ENCODE measurements at places on chromosomes 2 and 18.

- no peak for DNase-seq
- H3K27me3 ChIP-seq: no peaks in the 10 kb centered on the region
- H3K27ac ChIP-seq: no peak overlapping the region
- H3K4me1 ChIP-seq: no peaks in the 10 kb centered on the region
- H3K4me3 ChIP-seq: no peak overlapping the region
- H3K36me3 ChIP-seq: no peaks in the 10 kb centered on the region
Measured at GRCh38 chr18:73942081-73942625, 205.5 kb downstream of the FBXO15 start.

GRCh38 chr2:47719099-47719498 is 63.8 kb upstream of the MSH6 start:
- no peak overlapping the region for H3K27ac ChIP-seq
- no peak for DNase-seq
- H3K4me1 ChIP-seq: no peaks in the 10 kb centered on the region

DNA sequence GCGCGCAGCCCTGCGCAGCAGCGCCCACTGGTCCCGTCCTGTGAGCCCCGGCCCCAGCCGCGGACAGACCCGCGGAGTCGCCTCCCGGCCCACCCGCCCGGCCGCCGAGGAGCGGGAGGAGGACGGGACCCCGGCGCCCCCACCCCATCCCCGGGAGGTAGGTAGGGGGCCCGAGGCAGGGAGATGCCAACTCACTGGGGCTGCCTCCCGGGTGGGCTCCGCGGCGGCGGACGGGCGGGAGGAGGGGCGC is 160 bp downstream of the SPTBN1 start:
- H3K4me3 ChIP-seq: no peak overlapping the region
- no peak for DNase-seq
- no peaks in the 10 kb centered on the region for H3K4me1 ChIP-seq

GRCh38 chr2:96402591-96402990 is 67.0 kb downstream of the NCAPH start:
- no peak overlapping the region for H3K4me3 ChIP-seq
- H3K36me3 ChIP-seq: no peaks in the 10 kb centered on the region
- peaks cover 8% of the 10 kb centered on the region for H3K27me3 ChIP-seq
- H3K27ac ChIP-seq: no peak overlapping the region

DNA sequence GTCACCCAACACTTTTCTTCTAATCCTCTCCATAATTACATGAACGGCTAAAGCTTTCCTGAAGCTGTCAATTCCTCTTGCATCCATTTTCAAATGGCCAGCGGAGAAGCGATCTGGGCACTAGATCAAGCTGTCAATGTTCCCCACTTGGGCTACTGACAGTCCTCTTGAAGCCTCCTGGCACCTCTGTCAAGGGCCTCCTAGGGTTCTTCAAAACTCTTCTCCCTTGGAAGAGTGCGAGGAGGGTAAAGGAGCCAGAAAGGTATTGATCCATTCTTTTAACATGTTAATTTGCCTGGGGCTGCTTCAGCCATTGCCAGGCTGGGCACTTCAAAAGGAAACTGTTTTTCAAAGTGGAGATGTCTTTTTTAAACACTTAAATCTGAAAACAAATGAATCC is 19.8 kb downstream of the EPHA4 start:
- H3K36me3 ChIP-seq: no peaks in the 10 kb centered on the region
- H3K4me3 ChIP-seq: no peak overlapping the region
- no peak for DNase-seq
- no peaks in the 10 kb centered on the region for H3K27me3 ChIP-seq

- H3K27me3 ChIP-seq: no peaks in the 10 kb centered on the region
- H3K27ac ChIP-seq: no peak overlapping the region
- peaks cover 2% of the 10 kb centered on the region for H3K4me1 ChIP-seq
- H3K4me3 ChIP-seq: no peak overlapping the region
- no peaks in the 10 kb centered on the region for H3K36me3 ChIP-seq
Measured at GRCh38 chr2:152468899-152469692, 134.1 kb downstream of the FMNL2 start.

DNA sequence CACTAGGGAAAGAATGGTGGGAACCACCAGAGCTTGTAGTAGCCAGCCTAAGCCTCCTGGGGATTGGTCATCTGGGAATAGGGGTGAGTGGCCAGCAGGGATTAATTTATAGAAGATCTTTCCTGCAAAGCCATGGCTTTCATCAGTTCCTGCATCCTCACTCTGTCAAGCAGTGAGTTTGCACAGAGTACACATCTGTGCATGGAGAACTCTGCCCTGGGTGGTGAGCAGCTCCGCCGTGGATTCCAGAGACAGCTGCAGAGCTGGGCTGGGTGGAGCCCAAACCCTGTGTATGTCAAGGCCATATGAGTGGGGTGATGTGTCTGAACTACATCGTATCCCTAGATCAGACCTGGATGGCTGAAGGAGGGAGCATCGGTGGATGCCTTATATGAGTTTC is 182.2 kb downstream of the GLI2 start:
- H3K27me3 ChIP-seq: no peaks in the 10 kb centered on the region
- H3K4me3 ChIP-seq: no peak overlapping the region
- H3K4me1 ChIP-seq: peaks cover 41% of the 10 kb centered on the region
- no peaks in the 10 kb centered on the region for H3K36me3 ChIP-seq

DNA sequence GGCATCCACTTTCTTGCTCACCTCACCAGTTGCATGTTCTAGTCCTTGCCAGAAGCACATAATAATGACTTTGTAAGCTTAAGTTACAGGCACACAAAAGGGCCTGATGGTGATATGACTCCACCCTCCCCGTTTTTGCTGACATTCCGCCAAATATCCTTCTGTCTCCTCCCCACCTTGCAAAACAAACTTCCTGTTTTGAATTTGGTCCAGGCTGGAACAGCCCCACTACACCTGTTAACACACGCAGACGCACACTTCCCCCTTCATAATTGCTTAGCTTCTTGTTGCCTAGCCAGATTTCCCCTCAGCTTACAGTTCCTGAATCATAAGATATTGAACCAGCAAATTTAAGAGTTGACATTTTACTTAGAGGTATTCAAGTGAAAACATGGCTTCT is at the start of gene MGAT5:
Gene MGAT5 (plus strand): TSS at position 269 of the 400 bp plus-strand sequence. CDS start 332 bp downstream, outside the sequence.
- H3K4me1 ChIP-seq: peaks cover 10% of the 10 kb centered on the region
- no peaks in the 10 kb centered on the region for H3K36me3 ChIP-seq
- no peaks in the 10 kb centered on the region for H3K27me3 ChIP-seq
- no peak within 1 kb of the TSS for H3K27ac ChIP-seq
- DNase-seq: no peak

DNA sequence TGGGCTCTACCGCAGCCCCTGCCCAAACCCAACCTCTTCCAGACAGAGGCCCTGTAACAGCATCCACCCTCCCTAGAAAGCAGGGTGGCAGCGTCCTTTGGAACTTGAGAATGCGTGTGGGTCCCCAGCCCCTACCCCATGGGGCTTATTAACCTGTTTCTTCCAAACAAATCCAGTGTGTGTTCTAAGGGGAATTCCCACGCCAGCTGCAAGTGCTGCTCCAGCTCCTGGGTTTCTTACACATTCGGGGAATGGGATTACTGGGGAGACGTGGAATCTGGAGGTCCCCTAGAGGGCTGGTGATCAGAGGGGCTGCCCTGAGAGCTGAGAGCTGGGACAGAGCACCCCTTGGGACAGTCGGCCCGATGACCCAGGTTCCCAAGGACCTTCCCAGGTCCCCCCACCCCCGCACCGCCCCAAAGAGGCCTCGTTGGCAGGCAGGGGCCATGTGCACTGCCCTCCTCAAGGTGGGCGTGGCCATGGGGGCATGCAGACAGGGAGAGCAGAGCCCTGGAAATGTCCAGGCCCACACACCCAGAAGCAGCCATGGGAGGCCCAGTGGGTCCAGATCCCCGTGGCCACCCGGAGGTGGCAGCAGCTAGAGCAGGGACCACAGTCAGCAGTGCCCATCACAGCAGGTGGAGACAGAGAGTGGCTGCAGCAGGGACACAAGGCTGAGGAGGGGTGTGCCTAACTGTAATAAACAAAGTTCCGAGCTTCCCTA is 18.8 kb upstream of the TEX44 start:
- H3K27ac ChIP-seq: no peak overlapping the region
- no peak for DNase-seq
- no peak overlapping the region for H3K4me3 ChIP-seq
- no peaks in the 10 kb centered on the region for H3K36me3 ChIP-seq
- no peaks in the 10 kb centered on the region for H3K4me1 ChIP-seq

DNA sequence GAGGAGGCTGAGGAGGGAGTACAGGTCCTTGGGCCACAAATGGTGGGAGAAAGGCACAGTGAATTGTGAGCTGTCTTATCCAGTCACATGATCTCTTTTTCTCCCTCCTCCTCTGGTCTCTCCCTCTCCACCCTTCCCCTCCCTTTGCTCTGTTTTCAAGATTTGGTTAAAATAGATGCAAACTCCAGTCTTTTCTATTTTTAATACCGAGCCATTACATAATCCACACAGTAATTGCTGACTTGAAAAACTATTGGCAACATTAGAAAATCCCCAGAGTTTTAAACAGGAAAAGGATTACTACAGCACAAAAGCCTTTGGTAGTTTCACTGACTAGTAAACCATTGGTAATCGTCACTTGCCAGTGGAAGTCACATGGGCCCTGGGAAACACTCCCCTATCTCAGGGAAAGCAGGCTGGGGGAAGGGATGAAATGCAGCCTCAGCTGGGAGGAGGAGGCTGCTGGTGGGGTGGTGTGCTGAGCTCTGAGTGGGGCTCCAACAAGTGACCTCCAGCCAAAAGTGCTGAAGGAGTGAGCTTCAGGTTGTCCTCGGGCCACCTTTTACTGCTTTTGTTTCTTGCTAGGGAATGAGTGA is 57.4 kb upstream of the PCBP1 start:
- no peak overlapping the region for H3K4me3 ChIP-seq
- DNase-seq: peak; percentile 36
- H3K36me3 ChIP-seq: no peaks in the 10 kb centered on the region
- H3K27me3 ChIP-seq: no peaks in the 10 kb centered on the region
- peak overlapping the region; percentile 67 for H3K27ac ChIP-seq

DNA sequence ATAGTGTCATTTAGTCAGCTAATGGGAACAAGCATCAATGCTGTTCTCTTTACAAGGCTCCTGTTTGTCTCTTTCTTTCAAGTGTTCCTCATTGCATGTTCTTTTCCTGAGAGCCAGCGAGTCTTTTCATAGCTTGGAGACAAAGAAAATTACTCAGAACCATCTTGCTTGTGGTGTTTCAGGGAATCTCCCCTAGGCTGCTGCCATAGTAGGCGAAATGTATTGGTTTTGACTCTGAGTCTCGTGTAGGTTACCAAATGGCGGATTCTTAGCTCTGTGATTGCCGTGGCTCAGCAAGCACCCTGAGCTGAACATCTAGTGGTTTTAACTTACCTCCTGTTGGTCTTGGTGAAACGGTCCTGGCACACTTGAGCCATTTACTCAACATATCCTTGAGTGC is 68.7 kb downstream of the RHBDD1 start:
- H3K4me1 ChIP-seq: peaks cover 10% of the 10 kb centered on the region
- no peak overlapping the region for H3K27ac ChIP-seq
- DNase-seq: no peak
- H3K36me3 ChIP-seq: peaks cover 6% of the 10 kb centered on the region
- no peak overlapping the region for H3K4me3 ChIP-seq

GRCh38 chr2:173823543-173823939 is 141.6 kb downstream of the SP3 start:
- H3K4me3 ChIP-seq: no peak overlapping the region
- peaks cover 17% of the 10 kb centered on the region for H3K27me3 ChIP-seq
- no peaks in the 10 kb centered on the region for H3K4me1 ChIP-seq
- DNase-seq: no peak

DNA sequence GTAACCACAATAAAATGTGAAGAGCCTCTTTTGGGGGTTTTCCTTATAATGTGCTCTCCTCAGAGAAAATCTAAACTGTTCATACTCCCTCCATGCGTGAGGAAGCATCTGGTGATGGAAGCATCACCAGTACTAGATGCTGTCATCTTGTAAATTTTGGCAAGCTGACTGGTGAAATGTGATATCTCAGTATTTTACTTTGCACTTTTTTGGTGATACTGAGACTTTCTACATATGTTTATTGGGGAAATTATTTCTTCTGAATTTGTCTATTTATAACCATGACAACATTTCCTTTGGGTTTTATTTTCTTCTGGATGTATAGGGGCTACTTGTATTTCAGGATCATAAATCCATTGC is 95.9 kb upstream of the DLGAP1 start:
- H3K27ac ChIP-seq: no peak overlapping the region
- H3K27me3 ChIP-seq: no peaks in the 10 kb centered on the region
- no peak for DNase-seq
- H3K4me1 ChIP-seq: no peaks in the 10 kb centered on the region
- no peaks in the 10 kb centered on the region for H3K36me3 ChIP-seq

DNA sequence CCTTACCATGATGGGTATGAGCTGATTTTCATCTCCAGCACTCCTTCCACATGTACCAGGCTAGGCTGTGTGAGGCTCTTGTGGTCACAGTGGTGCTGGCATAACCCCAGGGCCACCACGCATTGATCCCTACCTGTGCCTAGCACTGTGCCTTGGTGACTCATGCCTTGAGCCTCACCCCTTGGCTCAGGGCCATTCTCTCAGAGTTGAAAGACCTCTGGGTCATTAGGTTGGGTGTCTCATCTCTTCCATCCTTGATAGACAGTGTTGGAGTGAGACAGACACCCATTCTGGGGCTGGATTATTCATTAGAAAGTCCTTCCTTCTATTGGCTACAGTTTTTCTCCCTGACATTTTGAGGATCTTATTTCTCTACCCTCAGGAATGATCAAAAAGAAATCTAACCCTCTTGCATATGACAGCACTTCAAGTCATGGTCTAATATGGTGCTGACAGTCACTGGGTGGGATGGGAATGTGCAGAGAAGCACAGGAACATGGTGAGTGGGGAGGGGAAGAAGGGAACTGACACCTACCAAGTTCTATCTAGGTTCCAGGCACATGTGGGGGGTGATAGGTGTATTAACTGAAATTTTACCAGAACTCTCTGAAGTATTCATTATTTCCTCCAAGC is 41.3 kb downstream of the DYSF start:
- no peaks in the 10 kb centered on the region for H3K27me3 ChIP-seq
- H3K4me1 ChIP-seq: no peaks in the 10 kb centered on the region
- H3K36me3 ChIP-seq: no peaks in the 10 kb centered on the region
- no peak overlapping the region for H3K27ac ChIP-seq
- no peak for DNase-seq

DNA sequence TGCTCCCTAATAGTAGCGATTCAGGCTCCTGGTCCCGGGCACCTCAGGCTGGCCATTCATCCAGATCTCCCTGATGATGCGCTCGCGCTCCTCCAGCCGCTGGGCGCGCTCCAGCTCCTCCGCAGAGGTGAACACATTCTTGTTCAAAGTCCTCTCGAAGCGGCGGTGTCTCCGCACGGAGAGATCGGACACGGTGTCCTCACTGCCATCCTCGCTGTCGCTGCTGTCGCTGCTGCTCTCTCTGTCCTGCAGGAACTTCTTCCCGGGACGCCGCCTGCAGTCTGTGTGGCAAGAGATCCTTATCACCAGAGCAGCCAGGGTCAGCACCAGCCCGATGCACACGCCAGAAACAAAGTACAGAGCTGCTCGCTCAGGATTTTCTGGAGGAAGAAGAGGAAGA is 67.5 kb downstream of the EVA1A start:
- DNase-seq: no peak
- H3K36me3 ChIP-seq: peaks cover 5% of the 10 kb centered on the region
- H3K4me1 ChIP-seq: no peaks in the 10 kb centered on the region
- no peak overlapping the region for H3K4me3 ChIP-seq
- no peak overlapping the region for H3K27ac ChIP-seq

- H3K4me3 ChIP-seq: no peak overlapping the region
- no peaks in the 10 kb centered on the region for H3K27me3 ChIP-seq
- H3K27ac ChIP-seq: no peak overlapping the region
- no peaks in the 10 kb centered on the region for H3K36me3 ChIP-seq
- no peaks in the 10 kb centered on the region for H3K4me1 ChIP-seq
- DNase-seq: no peak
Measured at GRCh38 chr2:134567666-134568065, 151.1 kb downstream of the TMEM163 start.

- H3K4me1 ChIP-seq: peaks cover 3% of the 10 kb centered on the region
- peak overlapping the region; percentile 42 for H3K27ac ChIP-seq
- DNase-seq: peak; percentile 87
- H3K27me3 ChIP-seq: no peaks in the 10 kb centered on the region
Measured at GRCh38 chr2:68044099-68044498, 18.7 kb downstream of the C1D start.
